Iris pigment epithelial cell (primary cell): ENCODE measurements at places on chromosomes 5 and 9.

DNA sequence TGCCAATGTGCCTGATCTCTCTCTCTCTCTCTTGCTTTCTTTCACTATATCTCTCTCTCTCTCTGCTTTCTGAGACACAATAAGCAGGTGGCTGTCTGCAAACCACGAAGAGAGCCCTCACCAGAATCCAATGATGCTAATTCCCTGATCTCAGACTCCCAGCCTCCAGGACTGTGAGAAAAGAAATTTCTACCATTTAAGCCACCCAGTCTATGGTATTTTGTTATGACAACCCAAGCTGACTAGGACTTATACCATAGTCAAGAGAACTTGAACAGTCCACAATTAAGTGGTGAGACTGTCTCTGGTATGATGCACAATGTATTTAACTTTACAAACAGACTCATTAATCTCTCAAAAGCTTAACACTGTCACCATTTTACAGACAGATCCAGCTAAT, 67.0 kb downstream of the NFIB start:
- peak; percentile 31 for DNase-seq

GRCh38 chr5:71872311-71872864, 153.3 kb downstream of the CARTPT start:
- no peak for DNase-seq

DNA sequence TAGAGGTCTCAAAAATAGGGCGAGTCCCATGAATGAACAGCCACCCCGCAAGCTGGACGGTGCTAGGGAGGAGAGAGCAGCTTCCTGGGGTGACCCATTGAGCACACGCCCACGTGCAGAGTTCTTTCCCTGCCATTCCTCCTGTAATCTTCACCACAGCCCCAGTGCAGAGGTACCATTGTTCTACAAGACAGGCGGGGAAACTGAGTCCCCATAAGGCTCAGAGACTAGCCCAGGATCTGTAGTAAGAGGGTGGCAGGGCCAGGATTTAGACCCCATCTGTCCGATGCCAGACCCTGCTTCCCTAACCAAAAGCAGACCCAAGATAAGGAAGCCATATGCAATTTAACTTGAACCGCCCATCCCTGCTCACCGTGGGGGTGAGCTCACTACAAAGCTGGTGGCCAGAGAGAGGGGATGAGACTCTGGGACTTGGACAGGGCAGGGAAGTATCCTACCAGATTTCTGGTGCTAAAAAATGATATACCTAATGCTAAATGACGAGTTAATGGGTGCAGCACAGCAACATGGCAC, 36.7 kb upstream of the ORM1 start:
- no peak for DNase-seq

DNA sequence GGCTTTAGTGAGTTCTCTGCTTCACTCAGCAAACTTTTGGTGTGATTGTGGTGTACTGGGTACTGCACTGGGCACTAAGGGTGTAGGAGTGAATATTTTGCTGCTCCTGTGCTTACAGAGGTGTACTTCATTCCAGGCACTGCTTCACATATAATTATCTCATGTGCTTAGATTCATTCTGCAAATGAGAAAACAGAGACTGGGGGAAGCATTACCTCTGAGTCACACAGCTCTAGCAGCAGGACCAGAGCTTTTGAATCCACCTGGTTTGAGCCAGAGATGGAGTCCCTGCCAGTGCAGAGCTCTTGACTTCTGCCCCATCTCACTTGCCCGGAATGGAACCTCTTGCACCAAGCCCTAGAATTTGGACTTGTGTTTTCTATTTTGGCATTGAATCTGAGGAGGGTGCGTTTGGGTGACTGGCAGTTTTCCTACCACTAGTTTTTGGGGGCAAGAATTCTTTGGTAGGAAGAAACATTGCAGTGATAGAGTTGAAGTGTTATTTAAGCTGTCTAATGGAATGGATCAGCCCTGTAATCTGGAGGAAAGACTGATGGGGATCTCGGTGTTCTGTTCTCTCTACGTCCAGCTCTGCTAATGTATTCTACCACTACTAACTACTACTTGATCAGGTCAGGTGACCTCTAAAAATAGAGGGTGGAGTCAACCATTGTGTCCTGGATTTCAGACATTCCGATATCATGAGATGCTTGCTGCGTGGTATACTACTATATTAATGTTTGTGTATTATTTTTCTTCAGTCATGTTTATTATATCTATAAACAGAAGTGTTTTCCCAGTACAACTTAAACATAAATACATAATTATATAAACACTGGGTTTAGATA, 2.5 kb downstream of the ARHGAP26 start:
- DNase-seq, result no peak

DNA sequence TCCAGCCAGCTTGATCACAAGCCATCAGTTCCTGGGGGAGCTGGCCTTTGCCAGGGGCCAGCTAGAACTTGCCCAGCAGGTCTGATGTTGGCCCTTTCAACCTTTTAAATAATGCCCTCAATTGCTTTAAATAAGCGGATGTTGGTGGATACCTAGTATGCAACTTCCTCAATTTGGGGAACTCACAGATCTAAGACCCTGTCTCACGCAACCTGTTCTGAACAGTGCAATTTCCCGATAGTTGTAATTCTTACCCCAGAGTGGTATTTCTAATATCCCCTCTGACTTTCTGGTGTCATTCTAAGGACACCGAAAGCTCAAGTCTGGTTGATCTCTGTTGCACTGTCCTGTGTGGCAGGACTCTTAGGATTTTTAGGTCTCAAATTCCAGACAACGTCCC, 23.1 kb downstream of the GALNT12 start:
- no peak for DNase-seq

GRCh38 chr5:140785905-140786686, at the start of gene PCDHA1:
TSS of gene PCDHA1 (plus strand) at chr5:140786140.
- no peak for DNase-seq

DNA sequence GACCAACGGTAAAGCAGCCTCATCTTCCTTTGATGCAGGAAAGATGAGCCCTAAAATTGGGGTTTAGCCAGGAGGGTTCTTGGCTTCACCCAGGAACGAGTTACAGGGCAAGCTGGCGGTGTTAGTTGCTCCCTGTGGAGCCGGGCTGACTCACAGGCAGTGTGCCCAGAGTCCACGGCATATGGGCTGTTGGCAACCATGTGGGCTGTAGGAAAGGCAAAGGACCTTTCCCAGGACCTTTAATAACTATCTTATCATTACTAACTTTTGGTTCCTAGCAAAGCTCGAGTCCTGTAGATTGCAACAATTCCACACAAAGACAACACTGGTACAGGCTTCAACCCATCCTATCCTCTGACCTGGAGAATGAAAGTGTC, 29.8 kb upstream of the CLPTM1L start:
- no peak for DNase-seq

- DNase-seq, result no peak
Measured at GRCh38 chr5:91033370-91033769, 349.7 kb downstream of the ARRDC3 start.

- DNase-seq, result no peak
Measured at GRCh38 chr5:68000805-68001204, 214.8 kb upstream of the PIK3R1 start.

- no peak for DNase-seq
Measured at GRCh38 chr9:134162926-134163370, 1.4 kb downstream of the RNU6ATAC start.

GRCh38 chr5:169161022-169161680, 139.8 kb downstream of the SLIT3 start:
- DNase-seq, result peak; percentile 28

- peak; percentile 95 for DNase-seq
Measured at GRCh38 chr9:116100711-116101121, 52.9 kb upstream of the PAPPA start.

GRCh38 chr5:103211576-103212561, 46.7 kb upstream of the MACIR start:
- no peak for DNase-seq
